ENCODE measurements at places on chromosomes 7 and 10. TPM values are rescaled to one million over a fixed set of nuclear protein-coding genes. Genes with fewer than 3 reads are reported as not detected.
A peak's percentile ranks its signal among the peaks of the same experiment; 100 is the strongest.

DNA sequence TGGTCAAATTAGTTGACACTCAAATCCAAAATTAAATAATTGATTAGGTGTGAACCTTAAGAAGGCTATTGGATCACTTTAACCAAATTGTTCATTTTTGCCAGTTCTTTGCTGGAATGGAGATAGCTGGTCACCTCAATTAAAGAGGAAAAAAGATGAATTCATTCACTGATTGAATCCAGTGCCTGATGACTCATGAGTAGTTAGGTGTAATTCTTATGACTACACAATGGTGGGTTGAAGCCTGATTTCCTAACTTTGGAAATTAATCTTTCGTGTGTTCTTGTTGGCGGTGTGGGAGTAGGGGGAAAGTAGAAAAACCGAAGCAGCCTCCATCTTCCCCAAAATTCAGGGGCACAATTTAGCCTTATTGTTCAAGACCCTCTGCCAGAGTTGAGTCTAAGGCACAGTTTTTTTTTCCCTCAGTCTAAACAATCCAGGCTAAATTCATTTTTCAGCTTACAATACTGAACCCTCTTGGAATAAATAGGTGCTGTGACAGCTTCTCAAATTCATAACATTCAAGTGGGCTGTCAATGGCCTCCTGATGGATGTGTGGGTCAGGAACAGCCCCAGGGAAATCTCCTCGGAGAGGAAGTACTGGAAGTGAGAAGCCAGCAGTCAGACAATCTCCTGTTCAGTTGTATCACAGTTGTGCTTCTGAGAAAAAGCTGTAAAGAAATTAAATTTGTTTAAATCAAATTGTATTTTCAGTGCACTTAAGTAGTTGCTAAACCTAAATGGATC, 356.6 kb downstream of the BBS9 start:
- DNase-seq: no peak

GRCh38 chr7:158702944-158703343, 1.7 kb downstream of the NCAPG2 start:
- DNase-seq: no peak

DNA sequence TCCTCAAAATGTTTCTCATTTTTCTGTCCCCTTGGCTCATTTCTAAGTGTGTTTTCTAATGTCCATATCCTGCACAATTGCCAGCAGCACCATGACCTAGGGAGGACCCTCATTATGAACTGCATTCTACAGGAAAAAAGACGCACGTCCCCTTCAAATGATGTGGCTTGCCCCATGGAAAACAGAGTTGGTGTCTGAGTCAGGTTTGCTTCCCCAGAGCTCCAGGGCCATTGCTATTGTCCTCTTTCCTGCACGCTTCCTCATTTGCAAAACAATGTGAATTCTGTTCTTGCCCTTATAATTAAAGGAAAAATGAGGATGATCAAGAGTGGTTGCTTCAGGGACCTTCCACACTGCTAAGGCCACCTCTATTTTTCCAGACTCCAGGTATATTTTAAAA, 14.7 kb upstream of the ASB4 start:
- no peak for DNase-seq

DNA sequence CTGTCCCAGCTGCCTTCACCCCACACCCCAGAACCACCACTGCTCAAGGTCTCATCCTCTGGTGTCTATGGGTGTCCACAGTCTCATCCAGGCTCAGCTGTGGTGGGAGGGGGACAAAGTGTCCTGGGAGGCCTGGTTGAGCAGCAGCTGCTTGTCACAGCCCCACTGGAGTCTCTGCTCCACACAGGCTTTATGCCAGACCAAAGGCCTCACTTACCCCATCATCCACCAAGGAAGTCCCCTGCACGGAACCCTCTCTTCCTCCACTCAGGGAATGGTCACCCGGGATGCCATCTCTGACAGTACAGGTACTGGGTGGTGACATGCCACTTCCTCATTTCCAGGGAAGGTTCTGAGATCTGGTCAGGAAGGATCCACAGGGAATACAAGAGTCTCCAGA, 925.4 kb upstream of the ZNF722 start:
- no peak for DNase-seq

DNA sequence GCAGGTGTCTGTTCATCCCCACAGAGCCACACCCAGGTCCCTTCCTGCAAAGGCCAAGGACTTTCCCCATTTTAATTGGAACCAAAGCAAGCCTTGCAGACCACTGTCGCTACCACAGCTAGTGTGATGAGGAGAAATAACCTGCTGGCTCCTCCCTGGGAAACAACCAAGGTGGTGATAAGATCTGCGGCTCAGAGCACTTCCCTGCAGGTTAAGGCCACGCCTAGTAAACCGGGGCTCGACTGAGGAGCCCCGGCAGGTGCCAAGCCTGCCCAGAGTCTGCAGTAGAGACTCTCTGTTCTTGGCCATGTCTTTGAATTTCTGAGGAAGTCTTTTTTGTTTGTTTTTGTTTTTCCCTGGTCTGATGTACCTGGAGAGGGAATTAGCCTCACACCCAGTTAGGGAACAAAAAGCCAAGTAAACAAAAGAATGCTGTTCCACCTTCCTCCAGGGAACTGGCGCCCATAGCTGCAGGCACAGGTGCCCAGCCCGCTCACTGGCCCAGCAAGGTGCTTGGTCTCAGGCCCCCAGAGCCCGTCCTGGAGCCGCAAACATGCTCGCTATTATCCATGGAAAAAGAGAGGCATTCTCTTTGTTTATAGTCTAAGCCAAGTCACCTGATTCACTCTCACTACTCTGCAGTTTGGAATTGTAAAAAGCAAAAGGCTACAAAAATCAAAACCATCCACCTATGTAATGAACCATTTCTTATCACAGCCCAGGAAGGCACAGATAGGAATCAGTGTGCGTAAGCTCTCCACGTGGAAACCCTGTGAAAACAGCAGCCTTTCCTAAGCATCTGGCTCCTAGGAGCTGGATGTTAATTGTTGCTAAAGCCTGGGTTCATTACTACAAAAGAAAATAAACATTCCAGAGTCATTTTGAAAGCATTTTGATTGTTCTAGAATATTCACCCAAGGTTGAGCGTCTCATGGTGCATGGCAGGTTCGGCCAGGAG, 2.7 kb downstream of the GPR146 start:
- DNase-seq: no peak

GRCh38 chr7:17488829-17489228, 190.4 kb downstream of the AHR start:
- DNase-seq: no peak

DNA sequence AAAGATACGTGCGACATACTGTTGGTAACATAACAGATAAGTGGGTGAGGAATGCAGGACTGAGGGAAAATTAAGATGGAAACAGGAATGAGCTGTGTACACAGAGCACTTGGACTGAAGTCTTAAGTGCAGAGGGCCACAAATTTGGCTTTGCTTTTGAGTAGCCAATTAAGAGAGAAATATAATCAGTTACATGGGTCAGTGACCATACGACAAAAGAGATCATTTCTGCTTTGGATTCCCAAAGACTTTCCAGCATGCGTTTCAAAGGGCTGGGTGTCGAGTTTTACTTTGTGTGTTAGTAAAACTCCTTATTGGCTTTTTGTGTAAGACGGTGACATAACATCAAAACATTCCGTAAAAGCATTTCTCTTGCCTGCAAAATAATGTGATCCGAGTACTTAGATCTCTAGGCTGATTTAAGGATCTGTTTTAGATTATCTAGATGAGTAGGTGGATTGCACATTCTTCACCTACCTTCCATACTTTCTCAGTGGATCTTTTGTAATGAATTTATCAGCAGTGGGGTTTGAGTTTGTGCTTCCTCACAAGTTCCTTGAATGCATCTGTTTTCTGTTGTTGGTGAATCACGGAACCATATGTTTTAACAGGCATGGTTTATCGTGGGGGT, 7.5 kb downstream of the RABGEF1 start:
- no peak for DNase-seq

The SPDYE1 gene
- not detected for total RNA-seq

The NEUROD6 gene
- total RNA-seq: not detected

DNA sequence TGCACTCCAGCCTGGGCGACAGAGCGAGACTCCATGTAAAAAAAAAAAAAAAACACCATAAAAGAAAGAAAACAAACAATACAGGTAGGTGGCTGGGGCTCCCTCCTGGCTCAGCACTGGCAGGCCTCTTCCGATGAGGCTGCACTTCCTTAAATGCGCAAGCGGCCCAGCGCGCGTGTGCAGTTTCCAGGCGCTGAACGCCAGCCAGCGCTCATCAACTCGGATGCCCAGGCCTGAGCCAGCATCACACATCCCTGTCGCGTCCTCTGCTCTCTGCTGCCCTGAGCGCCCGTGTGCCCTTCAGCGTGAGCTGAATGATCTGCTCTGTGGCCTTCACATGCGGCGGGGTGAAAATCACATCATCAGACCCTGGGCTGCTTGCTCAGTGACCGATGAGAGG, 31.8 kb downstream of the NUDT1 start:
- DNase-seq: no peak

DNA sequence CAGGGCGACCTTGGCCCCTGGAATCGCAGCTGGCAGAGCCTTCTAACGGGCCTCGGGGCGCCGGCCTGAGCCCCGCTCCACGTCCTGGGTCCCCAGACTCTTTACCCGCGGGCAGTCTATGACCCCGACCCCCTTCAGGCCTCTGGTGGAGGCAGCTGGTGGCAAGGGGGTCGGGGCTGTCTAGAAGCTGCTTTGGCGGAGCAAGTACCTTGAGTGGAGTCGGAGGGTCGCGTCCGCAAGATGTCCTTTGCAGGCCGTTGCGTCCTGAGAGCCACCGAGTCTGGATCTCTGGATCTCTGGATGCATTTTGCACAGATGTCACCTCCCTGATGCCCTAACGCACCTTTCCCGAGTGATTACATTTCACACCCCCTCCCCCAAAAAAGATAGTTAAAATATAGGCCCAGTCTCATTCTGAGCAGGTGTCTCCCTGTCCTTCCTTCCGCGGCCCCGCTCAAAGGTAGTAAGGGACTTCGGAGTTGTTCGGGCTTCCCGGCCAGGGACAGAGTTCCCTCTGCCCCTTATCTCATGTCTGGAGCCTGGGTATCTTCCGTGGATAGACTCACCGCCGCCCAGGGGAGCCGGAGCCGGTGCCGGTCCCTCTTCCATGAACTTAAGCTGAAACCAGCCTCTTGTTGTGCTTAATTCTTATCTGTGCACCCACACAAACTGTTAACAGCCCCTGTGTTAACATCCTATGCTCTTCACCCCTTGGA, 457 bp downstream of the ACADSB start:
- peak; percentile 29 for DNase-seq

DNA sequence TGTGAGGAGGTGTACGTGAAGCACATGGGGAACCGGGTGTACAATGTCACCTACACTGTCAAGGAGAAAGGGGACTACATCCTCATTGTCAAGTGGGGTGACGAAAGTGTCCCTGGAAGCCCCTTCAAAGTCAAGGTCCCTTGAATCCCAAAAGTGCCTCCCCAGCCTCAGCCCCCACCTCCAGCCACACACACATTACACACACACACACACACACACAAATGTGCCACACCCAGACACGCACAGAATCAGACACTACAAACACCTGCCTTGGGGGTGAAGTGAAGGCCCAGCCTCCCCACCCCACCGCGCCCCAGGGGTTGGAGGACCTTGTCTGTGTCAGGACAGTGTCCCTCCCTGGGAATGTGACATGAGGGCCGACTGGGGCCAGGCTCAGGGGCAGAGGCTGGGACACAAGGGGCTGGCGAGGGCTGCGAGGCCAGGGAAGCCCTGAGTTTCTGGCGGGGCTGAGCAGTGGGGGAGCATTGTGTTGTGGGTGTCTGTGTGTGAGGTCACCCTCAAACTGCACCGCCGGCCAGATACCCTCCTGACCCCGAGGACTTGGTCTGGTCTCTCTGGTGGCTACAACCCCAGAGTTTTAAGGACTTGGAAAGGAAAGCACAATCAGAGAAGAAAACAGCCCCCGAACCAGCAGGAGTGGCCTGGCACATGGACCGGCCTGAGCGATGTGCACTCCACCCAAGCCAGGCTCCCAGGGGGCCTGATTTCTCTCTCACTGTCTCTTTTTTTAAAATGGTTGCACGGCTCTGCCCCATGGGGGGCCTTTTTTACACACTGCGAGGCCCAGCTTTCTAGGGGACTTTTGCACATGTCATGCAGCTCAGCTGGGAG, 4.0 kb upstream of the ATP6V1F start:
- DNase-seq: no peak

The OR6V1 gene
- not detected for total RNA-seq

DNA sequence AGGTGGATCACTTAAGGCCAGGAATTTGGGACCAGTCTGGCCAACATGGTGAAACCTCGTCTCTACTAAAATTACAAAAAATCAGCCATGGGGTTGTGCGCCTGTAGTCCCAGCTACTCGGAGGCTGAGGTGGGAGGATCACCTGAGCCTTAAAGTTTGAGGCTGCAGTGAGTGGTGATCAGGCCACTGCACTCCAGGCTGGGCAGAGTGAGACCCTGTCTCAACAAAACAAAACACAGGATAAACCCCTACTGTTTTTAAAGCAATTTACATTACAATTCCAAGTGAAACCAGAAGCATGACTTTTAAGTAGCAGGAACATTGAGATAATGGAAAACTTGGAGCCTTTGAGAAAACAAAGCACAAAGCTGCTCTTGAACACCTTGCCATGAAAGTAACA, 92.4 kb upstream of the BTBD16 start:
- DNase-seq: no peak

DNA sequence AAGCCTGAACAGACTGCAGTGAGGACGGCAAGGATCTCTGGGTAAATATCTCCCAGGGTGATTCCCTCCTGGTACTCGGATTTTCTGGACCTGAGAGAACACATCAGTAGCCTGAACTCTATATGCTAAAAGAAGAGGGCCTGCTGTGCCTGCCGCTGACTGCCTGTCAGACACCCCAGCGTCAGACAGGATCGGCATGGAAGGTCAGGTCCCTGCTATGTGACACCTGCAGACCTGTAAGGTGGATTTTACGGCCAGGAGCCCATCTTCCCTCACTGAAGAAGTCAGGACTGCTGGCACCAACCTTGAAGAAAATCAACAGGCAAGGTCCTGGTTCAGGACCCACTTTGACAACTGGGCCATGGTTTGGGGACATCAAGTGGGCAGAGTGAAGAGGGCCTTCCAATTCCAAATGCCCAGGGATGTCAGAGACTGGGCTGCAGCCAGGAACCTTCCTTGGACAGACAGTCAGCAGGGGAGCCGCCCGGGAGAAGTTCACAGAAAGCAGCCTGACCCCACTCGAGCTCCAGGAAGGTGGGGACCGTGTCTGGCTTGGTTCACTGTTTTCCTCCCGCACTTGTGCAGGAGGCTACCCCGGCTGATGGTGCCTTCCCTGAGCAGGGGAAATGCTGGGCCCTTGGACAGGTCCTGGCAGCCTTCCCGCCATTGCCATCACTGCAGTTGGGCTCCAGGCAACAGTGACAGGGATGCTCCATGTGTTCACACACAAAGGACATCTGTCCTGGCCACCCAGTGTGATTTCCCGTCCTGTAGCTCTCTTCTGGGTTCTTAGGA, 91.8 kb upstream of the LANCL2 start:
- no peak for DNase-seq

The CRHR2 gene
- total RNA-seq: 2.4 TPM

The PAX4 gene
- not detected for total RNA-seq

The FAM204A gene
- total RNA-seq: 43.6 TPM
